ENCODE measurements at places on chromosomes 5 and 9.

- no peak for DNase-seq
These were observed 665.1 kb downstream of the CDH18 start for GRCh38 chr5:19322716-19323485.

DNA sequence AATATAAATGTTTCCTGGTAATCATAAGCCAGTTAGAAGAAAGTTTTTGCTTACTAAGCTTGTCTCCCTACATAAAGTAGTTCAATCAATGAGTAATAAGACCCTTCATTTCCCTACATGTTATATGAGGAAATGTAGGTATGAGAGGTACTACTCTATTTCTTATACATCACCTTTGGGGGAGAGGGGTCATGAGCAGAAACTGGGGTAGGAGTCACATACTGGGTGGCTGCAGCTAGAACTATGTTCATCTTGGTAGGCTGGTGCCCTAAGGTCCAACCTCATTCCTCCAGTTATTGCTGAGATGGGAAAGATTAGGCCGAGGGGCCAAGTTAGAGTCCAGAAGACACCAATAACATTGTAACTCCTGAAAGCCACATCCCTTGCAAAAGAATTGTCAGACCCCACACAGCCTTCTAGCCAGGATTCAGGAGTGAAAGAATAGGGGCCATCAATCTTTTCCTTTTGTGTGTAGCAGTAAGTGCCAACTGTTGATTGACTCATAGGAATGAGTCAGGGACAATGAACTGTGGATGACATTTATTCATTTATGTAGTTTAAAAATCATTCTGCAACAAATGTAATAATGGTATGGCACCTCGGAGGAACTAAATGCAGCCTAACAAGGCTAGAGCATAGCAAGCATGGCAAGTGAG is 21.6 kb upstream of the SREK1 start:
- DNase-seq: no peak

- DNase-seq: no peak
These were observed 439 bp upstream of the DDX46 start for GRCh38 chr5:134758176-134758503.

DNA sequence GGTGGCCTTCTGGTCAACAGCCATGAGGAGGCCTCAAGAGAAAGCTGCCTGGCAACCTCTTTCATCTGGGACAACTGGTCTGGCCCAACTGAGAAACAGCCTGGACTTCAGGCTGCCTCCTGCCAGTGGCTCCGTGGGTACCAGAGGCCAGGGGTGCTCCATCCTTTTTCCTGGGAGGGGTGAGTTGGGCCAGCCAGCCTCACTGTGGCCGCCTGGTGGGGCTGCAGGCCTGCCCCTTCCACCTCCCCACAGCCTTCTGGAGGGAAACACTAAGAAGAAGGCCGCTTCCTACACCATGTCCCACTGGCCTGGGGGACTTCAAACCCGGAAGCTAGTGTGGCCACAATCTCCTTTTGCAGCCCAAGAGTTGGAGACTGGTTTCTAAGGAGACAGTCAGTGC is 13.8 kb upstream of the NKD2 start:
- DNase-seq: no peak

GRCh38 chr5:100779669-100780375 is 123.3 kb downstream of the ST8SIA4 start:
- DNase-seq: no peak

- DNase-seq: no peak
These were observed 65.2 kb downstream of the IPO11 start for GRCh38 chr5:62477801-62478200.

- DNase-seq: no peak
These were observed 118.4 kb downstream of the GDNF start for GRCh38 chr5:37721447-37721871.

GRCh38 chr5:93993161-93993560 is 251.8 kb upstream of the POU5F2 start:
- DNase-seq: no peak

DNA sequence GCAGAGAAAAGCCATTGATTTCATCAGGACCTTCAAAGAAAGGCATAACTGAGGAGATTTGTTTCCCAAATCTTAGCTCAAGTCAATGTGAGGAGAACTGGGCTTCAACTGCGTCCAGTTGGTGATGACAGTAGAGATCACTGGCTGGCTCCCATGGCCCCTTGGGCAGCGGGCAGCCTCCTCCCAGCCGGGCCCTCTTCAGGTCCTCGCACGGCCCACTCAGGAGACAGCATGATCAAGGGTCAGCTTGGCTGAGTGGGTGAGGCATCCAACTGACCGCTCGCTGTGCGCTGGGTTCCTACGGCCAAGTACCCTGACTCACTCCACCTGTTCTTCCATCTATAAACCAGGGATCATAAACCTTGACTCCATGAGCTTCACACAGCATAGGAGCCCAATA is 274.0 kb downstream of the NSG2 start:
- DNase-seq: no peak

DNA sequence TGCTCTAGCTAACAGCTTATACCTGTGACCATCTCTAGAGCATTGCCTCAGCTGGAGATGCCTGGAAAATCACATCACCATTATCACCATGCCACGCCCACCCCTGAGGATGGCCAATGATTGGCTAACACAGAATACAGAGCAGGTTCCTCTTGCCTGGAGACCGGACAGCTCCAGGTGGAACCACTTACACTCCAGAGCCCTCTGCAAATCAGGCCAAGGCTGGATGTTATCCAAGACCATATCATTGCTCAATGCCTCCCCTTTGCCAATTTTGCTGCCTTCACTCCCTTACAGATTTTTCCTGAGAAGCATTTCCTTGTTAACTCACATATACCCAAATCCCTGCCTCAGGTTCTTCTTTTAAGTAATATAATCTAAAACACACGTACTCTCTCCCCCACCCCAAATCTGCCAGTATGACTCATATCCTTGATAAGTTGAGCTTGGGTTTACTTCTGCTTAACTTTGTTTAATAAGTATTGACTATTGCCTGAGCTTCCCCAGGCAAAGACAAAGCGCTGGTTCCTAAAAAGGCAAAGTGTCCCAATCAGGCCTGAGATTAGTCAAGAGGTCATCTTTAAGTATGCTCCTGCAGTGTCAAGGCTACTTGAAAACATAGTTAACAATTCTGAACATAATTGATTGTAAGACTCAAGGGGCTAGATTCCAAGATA is 309.6 kb downstream of the EPB41L4A start:
- no peak for DNase-seq

DNA sequence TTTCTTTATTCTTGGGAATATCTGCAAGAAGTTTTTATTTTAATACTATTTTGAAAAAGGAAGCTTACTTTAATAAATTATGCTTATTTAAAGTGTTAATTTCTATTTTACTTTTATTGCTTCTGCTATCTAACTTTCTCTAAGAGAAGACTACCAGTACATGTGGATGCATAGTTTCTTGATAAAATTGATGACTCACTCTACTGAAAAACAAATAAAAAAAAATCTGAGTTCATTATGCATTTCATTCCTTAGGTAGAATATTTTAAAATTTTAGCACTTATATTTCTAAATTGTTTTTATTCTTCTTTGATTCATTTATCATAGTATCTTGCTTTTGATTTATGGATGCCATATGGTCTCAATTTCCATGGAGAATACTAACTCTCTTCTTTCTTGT is 217.9 kb downstream of the TAF11L14 start:
- DNase-seq: no peak

- DNase-seq: no peak
These were observed 65.4 kb downstream of the EPB41L4A start for GRCh38 chr5:112353678-112354077.

Data from stimulated activated CD8-positive, alpha-beta memory T cell treated with anti-CD3 and anti-CD28 coated beads, Interleukin-7, amount 100 ng/mL, for 1 hour (primary cell).